ENCODE measurements at places on chromosomes 16 and 17.

DNA sequence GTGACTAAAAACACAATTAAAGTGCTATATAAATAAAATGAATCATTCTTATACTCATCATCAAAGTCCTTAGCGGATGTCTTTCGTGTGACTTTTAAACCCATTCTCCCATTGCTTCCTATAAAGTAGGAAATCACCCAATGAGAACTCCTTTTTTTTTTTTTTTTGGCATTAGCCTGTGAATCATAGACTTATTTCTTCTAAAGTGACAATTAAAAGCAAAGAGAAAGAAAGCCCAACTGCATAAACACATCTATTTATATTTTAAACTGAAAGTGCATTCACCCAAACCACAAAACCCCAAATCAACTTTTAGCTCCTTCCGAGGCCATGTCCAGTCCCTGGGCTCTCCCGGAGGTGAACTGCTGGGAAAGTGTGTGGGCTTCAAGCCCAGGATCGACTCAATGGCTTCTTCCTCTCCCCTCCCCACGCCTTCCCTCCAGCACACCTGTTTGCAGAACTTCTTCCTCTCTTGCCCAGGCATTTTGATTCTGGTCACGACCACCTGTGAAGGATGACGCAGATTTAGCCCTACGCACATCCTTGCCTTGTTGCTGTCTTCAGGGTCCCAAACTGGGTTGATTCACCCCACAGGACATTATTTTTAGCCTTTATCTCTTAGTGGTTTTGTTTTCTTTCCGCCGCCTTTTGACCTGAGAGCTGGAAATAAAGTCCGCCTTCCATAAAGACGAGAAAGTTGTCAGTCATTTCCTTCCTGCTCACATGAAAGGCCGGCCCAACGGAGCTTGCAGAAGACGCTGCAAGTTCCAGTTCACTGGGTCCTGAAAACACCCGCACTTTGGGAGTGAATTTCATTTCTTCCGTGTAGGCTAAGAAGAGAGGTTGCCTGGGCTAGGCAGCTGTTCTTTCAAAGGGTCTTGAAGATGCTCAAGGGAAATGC, 166.8 kb downstream of the MAP2K6 start:
- no peak for DNase-seq

DNA sequence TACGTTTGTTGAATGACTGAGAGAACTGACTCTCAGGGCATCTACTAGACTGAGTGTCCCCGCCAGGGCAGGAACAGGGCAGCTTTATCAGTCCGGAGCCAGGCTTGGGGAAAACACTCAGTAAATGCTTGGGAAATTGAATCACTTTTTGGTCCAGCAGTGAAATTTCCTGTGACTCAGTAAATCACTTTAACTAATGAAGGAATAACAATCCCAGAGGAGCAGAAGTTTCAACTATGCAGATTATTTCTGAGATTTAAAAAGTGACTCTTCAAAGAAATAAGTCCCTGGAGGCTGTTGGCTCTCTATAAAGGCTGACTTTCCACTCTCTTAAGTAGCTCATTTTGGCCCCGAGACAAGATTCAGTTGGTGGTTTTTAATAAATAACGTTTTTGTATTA, 101.8 kb downstream of the FOXL1 start:
- no peak for DNase-seq

- DNase-seq = no peak
Measured at GRCh38 chr16:26070302-26071100, 378.7 kb downstream of the HS3ST4 start.

DNA sequence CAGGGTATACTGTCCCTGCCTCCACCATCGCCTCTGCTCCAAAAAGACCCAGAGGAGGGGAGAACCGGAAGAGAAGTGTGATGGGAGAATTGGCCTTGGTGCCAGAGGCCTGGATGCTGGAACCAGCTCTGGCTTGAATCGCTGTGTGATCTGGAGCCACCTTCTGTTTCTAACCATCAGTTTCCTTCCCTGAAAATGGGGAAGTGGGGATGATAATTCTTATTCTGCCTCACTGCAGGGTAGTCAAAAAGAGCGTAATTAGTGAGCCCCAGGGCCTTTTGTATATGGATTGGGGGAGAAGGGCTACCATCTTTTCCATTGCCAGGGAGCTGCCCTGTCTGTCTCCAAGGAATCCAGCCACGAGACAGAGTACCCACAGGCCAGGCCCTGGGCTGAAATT, 52.2 kb downstream of the CCT6B start:
- DNase-seq = no peak

DNA sequence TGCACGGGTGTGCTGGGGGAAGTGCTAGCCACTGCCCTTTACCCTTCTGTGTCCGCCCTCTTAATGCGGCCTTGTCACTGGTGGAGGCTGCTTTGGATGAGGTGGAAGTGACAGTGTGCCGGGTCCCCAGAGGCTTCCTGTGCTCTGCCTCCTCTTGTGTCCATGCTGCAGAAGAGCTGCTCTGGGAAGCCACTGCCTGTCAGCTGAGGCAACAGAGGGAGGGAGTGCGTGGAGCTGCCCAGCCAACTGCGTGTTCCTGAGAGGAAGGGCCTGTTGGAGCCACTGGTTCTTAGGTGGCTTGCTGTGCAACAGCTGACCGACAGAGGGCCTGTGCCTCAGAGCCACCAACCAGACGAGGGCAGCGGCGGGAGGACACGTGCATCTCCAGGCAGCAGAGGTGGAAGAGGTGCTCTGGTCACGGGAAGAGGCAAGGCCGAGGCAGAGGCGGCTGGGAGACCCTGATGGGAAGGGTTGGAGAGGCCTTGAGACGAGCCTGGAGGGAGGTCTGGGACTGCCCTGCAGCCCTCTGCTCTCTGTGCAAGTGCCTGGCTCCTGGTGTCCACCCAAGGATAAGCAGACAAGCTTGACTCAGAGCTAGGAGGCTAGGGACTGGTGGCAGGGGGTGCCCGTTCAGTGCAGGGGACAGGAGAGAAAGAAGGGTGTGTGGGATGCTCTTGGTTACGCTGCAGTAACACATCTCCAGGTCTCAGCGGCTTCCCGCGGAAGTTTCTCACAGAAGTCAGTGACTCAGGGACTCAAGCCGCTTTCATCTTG, 25.4 kb downstream of the B9D1 start:
- DNase-seq = no peak

DNA sequence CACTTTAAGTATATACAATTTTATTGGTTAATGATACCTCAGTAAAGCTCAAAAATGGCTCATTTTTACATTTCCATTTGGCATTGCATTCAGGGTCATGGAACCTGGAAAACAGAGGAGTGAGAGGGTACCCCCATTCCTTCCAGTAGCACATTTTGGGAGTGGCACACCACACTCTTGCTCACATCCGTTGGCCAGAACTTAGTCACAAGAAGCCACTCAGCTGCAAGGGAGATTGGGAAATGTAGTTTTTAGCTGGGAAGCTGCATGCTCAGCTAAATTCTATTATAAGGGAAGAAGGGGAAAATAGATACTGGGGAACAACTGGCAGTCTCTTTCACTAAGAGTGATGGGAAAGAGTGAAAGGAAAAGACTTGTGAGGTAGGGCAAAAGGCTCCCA, 102.5 kb upstream of the TMEM97 start:
- no peak for DNase-seq

DNA sequence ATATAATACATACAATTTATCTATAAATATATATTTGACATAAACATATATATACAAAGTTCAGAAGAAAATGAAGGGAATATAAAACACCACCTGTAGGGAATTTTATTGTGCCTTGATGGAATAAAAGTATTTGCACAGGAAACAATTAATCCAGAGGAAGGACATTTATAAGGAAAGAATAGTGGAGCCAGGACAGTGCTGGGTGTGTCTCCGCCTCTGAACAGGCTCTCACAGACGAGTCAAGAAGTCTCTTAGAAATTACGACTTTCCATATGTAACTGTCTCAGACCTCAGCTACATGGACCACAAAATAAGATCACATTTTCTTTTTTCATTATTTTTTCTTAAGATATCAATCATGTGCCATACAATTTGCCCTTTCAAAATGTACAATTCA, 93.9 kb downstream of the TMEM114 start:
- no peak for DNase-seq

DNA sequence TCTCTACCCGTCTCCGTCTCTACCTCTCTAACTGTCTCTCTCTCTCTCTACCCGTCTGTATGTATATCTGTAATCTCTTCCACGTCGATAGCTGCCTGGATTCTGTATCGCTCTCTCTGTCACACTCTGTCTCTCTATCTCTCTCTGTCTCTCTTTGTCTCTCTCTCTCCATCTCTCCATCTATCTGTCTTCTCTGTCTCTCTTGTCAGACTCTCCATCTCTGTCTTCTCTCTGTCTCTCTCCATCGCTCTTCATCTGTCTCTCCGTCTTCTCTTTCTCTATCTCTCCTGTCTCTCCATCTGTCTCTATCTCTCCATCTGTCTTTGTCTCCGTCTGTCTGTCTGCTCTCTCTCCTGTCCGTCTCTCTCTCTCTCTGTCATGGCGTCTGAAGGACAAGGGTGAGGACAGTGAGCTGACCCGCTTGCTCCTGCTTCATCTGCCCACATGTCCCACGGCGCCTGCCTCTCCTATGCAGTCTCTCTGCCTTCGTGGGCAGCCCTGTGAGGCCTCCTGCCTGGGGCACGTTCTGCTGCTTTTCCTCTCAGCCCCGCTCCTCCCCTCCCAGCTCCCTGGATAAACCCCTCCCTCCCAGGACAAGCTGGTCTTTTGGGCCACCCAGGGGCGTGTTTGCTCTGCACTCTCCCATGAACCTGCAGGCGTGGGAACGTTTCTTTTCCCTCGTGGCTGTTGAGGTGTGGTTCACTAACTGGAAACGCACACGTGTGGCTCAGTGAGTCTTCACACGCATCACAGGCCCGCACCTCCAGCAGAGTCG, 18.9 kb downstream of the ACSF3 start:
- no peak for DNase-seq

GRCh38 chr17:8862213-8863056, 5.0 kb downstream of the PIK3R6 start:
- no peak for DNase-seq

DNA sequence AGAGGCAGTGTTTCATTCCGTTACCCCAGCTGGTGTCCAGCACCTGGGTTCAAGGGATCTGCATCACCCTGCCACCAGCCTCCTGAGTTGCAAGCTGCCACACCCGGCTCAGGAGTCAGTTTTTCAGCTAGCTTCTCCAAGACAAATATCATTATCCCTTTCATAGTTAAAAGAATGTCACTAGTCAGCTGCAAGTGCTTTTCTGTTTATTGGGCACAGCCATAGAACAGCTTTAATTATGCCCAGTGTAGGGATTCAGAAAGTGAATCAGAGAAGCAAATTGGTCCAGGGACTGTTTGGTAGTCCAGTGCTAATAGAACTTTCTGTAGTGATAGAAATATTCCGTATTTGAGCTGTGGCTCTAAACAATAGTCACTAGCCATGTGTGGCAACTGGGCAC, 2.9 kb upstream of the AOC3 start:
- no peak for DNase-seq

DNA sequence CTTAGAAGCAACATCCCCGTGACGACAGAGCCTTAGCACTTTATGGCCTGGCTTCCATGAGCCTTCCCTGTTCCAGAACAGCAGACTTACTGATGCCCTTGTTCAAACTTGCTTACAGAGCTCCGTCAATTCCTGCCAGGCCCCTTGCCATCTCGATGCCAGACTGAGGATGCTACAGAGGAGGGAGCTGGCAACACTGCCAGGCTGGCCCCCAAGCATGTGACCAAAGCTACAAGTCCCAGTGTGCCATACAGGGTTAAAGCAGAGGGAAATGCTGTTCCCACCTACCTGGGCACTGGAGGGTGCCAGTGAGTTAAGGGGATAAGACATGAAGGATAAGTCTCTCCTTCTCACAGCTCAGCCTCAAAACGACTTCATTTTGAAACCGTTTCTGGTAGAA, 33.5 kb upstream of the SREBF1 start:
- DNase-seq = no peak

DNA sequence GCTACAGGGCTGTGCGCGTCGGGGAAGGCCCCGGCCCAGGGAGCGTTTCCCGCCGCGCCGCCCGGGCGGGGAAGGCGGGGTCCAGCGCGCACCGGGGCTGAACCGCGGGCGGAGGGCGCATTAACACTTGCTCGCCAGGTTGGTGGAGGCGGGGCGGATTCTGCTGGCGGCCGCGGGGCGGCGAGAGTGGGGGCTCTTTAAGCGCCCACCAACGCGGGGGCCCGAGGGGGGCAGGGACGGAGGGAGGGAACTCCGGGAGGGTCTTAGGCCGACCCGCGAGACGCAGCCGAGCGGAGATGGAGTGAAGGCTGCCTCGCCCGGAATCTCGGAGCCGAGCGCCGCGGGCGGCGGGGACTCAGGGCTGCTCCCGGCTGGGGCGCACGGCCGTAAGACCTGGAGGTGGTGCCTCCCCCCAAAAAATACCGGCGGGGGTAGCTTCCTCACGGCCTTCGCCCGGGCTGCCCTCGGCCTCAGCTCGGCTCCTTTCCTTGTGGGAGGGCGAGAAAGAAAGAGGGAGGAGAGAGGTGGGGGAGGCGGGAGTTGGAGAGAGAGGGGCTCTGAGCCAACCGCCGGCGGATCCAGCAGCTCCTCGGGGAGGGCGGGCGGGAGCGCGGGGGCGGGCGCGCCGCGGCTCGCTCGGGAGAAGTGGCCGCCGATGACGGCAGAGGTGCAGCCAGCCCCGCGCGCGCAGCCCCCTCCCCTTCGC, 415 bp upstream of the FOXF1 start:
- no peak for DNase-seq

DNA sequence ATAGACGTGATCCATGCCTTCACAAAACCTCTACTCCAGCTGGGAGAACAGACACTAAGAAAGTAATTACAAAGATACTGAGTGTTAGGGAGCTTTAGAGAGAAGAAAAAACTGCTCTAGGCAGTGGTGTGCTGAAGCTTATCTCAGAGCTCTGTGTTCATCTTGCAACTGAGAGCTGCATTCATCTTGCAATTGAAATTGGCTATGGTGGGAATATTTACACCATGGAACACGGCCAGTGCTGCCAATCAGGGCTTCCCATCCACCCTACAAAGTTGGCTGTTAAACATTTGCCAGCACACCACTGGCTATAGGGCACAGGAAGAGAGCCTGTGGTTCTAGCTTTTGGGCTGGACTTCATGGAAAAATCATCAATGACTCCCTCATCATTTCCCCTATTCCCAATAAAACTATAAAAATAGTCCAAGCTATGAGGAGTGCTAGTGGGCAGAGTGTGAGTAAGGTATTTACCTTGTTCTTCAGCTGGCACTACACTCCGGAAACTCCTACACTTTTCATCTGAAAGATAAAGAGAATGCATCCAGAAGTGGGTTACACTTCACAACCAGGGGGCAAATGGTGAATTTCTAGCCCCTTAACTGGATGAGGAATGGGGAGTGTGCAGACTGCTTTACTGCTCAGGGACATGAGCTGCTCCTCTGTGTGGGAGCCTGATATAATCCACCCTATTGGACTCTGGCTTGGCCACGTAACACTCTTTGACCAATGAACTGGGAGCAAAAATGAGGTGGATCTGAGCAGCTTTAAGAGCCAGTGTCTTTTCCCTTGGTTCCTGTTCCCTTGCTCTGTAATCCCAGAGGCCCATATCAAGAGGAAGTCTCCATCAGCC, 11.6 kb downstream of the GSG1L2 start:
- DNase-seq = no peak
